Left renal pelvis (tissue), 4 donors: ENCODE measurements at places on chromosomes 13 and 19.

DNA sequence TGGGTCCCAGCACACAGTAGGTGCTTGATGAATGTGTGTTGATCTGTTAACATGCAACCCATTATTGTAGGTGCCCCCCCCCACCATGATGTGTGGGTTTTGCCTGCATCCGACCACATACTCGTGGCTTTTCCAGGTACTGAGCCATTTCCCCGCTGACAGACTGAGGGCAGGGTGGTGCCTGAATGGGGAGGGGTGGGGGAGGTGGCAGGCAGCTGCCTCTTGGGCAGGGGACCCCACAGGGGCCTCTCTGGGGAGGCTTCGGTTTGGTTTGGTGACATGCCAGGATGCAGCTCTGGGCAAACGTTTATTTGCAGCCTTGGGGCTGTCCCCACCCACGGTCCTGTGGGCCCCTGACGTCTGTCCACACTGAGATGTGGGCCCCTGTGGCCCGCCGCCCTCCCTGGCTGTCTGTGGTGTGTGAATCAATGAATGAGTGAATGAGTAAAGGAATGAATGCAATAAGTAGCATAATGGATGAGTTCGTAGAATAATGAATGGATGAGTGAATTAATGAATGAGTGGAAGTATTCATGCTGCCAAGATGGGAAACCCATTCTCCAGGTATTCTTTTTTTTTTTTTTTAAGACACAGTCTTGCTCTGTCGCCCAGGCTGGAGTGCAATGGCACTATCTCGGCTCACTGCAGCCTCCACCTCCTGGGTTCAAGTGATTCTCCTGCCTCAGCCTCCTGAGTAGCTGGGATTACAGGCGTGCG lies 9.0 kb upstream of the JUND start:
- DNase-seq, result no peak

- DNase-seq, result no peak
These were observed 31.4 kb downstream of the UPF1 start for GRCh38 chr19:18862976-18863842.

DNA sequence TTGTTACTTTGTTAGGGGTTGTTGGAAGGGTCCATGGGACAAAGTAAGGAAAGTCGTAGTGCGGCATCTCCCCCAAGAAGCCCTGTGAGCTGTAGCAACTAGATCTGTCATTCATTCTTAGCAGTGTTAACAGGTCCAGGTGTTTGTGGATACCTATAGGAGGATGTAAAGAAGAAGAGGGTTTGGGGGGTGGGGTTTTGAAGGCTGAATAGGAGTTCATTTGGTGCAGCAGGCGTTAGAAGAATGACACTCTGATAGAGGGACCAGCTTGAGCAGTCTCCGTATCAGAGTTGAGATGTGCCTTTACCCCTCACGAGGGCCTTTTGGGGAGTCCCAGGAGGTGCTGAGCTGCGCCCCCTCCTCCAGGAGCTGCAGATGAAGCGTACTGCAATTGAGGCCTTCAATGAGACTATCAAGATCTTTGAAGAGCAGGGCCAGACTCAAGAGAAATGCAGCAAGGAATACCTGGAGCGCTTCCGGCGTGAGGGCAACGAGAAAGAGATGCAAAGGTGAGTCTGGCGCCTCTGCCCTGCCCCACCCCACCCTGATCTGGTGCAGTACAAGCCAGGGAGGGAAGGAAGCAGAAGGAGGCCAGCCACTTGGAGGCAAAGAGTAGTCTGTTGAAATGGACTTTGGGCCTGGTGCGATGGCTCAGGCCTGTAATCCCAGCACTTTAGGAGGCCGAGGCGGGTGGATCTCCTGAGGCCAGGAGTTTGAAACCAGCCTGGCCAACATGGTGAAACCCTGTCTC lies 7.6 kb upstream of the IFI30 start:
- no peak for DNase-seq

GRCh38 chr19:46450737-46451136 lies 20.6 kb downstream of the PNMA8A start:
- no peak for DNase-seq

- no peak for DNase-seq
These were observed 5.6 kb upstream of the CDC34 start for GRCh38 chr19:525857-526419.

DNA sequence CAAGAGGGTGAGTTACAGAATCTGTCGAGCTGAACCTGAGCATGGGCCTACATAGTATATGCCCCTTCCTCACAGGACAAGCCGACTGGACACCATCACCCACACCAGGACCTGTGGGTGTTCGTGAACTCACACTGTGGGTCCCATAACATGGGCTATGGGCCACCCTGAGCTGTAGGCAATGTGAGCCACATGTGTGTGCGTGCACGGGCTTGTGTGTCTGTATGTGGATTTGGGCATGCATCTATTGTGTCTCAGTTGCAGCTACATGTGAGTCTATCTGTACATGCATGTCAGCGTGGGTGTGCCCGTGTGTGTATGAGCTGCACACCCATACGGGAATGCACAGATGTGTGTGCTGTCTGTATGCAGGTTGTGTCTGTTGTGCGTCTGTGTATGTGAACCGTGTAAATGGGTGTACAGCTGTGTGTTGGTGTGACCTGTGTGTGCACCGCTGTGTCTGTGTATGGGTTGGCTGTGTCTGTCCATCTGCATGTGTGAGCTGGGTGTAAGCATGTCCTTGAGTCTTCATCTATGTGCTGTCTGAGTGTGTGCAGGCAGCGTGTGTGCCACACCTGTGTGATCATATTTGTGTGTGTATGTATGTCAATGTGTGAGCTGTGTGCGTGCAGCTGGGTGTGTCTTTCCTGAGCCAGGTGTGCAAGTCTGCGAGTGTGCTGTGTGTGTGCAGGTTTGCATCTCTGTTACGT lies 1.7 kb downstream of the NOTCH3 start:
- no peak for DNase-seq

GRCh38 chr19:43798546-43799409 lies 3.5 kb downstream of the LYPD5 start:
- no peak for DNase-seq

- DNase-seq, result no peak
These were observed 24.6 kb upstream of the TEX29 start for GRCh38 chr13:111295886-111296285.

DNA sequence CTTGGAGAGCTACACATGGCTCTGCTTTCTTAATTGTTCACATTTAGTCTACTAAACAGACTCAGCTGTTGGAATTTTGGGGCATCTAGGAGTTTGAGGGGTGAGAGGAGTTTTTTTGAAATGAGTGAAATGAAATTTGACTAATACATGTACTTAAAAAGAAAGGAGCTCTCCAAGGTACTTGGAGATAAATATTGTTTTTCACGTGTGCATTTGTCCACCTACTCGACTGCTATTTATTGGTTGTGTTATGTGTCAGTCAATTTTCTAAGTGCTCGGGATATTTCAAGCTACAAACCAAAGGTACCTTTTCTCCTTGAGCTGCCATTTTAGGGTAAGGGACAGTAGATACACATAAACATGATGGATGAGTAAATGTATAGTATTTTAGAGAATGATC lies 697.0 kb downstream of the LIG4 start:
- DNase-seq, result no peak

GRCh38 chr13:44165889-44166496 lies 207.6 kb upstream of the SERP2 start:
- DNase-seq, result no peak

GRCh38 chr13:110418944-110419343 lies 111.9 kb downstream of the COL4A2 start:
- no peak for DNase-seq
